GM23248 (cell line): ENCODE measurements at places on chromosomes 11 and 22. TPM values are rescaled to one million over a fixed set of nuclear protein-coding genes. Genes with fewer than 3 reads are reported as not detected.

- H3K36me3 ChIP-seq = peaks cover 38% of the 10 kb centered on the region
- DNase-seq = no peak
- no peaks in the 10 kb centered on the region for H3K27me3 ChIP-seq
- H3K4me1 ChIP-seq = peaks cover 16% of the 10 kb centered on the region
Observed at GRCh38 chr11:62850911-62851806, 11.8 kb upstream of the WDR74 start.

DNA sequence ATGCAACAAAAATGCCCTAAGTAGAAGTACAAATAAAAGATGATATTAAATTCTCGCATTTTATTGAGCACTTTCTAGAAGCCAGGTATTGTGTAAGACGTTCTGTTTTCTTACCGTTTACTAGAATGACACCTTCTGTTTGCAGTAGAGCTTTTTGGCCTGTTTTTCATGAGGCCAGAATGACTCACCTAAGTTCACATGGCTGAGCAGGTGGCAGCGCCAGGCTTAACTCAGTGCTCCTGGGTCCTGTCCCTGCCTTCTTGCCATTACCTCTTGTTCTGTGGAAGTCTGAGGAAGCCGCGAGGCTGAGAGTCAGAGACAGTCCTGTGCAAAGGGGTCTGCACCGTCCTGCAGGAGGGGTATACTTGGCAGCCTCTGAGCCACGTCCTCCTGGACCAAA, 113.8 kb downstream of the ATXN10 start:
- H3K4me1 ChIP-seq = peaks cover 31% of the 10 kb centered on the region
- H3K4me3 ChIP-seq = no peak overlapping the region
- no peaks in the 10 kb centered on the region for H3K27me3 ChIP-seq
- peak; percentile 54 for DNase-seq
- no peaks in the 10 kb centered on the region for H3K36me3 ChIP-seq
- H3K27ac ChIP-seq = peak overlapping the region; percentile 70

DNA sequence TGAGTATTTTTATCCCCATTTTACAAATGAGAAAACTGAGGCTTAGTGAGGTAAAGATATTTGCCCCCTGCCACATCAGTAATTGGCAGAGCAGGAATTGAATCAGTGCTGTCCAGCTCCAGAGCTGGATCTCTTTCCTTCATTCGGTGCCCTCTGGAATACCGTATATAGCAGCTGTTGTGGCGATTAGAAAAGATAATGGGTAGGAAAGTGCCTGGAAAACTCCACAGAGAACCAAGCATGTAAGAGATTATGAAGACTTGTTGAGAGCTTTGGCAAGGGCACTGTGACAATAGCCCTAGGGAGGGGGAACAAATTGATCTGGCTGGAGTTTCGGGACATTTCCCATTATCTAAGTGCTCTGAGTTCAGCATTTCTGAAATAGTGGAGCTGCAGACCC, 82.5 kb upstream of the TEAD1 start:
- H3K4me1 ChIP-seq = peaks cover 13% of the 10 kb centered on the region
- no peak overlapping the region for H3K4me3 ChIP-seq
- H3K27me3 ChIP-seq = no peaks in the 10 kb centered on the region
- H3K27ac ChIP-seq = no peak overlapping the region

- H3K27ac ChIP-seq = no peak overlapping the region
- no peaks in the 10 kb centered on the region for H3K27me3 ChIP-seq
- DNase-seq = no peak
Observed at GRCh38 chr22:49476800-49477400, 350.8 kb downstream of the BRD1 start.

ELF5 gene
- total RNA-seq = not detected in 2 replicates

DGCR6 gene
- total RNA-seq = 0.86 and 7.8 TPM in 2 replicates

HSPB2 gene
- 0.38 and 1.2 TPM in 2 replicates for total RNA-seq

DNA sequence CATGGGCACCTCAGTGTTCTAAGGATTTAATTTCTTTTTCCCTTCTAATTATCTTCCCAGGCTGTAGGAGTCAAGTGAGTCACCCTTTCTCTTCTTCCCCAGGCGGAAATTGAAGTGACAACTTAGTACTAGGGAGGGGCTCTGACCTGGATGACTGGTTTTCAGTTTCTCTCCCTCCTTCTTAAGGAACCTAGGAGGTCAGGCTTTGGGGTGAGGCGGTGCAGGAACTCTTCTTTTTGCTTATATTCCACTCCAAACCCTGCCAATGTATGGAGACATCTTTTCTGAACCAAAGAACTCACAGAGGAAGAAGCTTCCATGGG, 12.6 kb downstream of the ZDHHC5 start:
- peaks cover 24% of the 10 kb centered on the region for H3K36me3 ChIP-seq
- peak overlapping the region; percentile 34; the same call in 1 of the 2 replicates for H3K27ac ChIP-seq
- no peaks in the 10 kb centered on the region for H3K27me3 ChIP-seq

DNA sequence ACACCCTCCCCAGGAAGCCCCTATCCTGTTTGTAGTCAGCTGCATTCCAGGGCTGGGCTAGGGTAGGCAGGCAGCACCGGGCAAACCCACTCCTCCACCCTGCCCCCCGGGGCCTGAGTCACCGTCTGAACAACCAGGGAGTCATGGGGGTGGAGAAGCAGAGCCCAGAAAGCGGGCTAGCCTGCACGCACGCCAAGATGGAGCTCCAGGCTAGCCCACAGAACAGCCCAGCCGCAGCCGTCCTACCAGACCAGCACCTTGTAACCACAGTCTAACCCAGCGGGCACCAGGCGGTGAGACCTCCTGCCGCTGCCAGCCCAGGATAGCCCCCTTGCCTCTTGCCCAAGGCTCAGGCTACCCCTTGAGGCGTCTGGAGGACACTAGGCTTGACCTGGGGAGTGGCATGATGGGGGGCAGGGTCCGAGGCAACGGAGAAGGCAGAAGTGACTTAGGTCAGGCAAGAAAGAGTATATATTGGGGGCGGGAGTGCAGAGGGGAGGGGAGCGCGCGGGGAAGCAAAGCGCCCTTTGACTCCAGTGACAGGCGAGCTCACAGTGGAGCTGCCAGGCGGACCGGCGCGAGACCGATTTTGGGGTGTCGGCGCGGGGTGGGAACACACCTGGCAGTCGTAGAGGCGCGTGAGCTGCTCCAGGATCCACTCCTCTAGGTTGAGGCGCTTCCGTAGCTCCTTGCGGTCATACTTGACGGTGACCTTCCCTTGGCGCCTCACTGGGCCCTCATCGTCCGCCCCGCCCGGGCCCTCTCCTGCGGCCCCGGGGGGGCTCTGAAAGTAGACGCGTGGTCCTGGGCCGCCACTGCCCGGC, 734 bp downstream of the PPP1R14B start:
- H3K36me3 ChIP-seq = no peaks in the 10 kb centered on the region; the same call in 1 of the 2 replicates
- peak; percentile 98 for DNase-seq
- H3K4me3 ChIP-seq = peak overlapping the region; percentile 100
- H3K27me3 ChIP-seq = no peaks in the 10 kb centered on the region
- 0 out of 2 replicates have a peak, but pooled peaks cover 10% of the 10 kb centered on the region for H3K4me1 ChIP-seq

DNA sequence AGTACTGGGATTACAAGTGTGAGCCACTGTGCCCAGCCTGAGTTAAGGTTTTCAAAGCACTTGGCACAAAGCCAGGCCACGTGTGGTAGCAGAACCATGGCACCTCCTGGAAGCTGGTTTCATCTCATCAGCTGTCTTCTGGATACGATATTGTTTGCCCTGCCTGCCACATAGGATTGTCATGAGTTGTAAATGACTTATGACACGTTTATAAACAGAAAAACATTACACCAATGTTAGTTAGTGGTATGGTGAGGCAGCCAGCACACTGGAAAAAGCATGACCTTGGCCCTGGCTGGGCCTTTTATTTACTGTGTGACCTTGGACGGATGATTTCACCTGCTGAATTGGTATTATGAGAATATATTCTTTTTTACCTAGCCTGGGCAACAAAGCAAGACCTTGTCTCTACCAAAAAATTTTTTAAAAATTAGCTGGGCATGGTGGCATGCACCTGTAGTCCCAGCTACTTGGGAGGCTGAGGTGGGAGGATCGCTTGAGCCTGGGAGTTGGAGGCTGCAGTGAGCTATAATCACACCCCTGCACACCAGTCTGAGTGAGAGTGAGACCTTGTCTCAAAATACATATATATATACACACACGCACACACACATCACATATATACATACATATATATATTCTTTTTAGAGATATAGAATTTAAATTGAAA, 24.0 kb upstream of the MYH9 start:
- DNase-seq = no peak
- peaks cover 1% of the 10 kb centered on the region for H3K4me1 ChIP-seq
- no peak overlapping the region for H3K27ac ChIP-seq
- no peaks in the 10 kb centered on the region for H3K36me3 ChIP-seq
- no peaks in the 10 kb centered on the region for H3K27me3 ChIP-seq

GRCh38 chr11:128689591-128689947, 4.3 kb upstream of the FLI1 start:
- H3K4me1 ChIP-seq = peaks cover 11% of the 10 kb centered on the region
- no peak for DNase-seq
- H3K36me3 ChIP-seq = no peaks in the 10 kb centered on the region
- no peak overlapping the region for H3K27ac ChIP-seq
- peaks cover 24% of the 10 kb centered on the region for H3K27me3 ChIP-seq

SPON1 gene
- 2.4 and 3.7 TPM in 2 replicates for total RNA-seq

GRCh38 chr11:12769834-12770345, 95.7 kb downstream of the TEAD1 start:
- H3K27ac ChIP-seq = peak overlapping the region; percentile 71
- peak; percentile 89 for DNase-seq
- H3K27me3 ChIP-seq = no peaks in the 10 kb centered on the region
- peaks cover 10% of the 10 kb centered on the region; the same call in 1 of the 2 replicates for H3K36me3 ChIP-seq

DNA sequence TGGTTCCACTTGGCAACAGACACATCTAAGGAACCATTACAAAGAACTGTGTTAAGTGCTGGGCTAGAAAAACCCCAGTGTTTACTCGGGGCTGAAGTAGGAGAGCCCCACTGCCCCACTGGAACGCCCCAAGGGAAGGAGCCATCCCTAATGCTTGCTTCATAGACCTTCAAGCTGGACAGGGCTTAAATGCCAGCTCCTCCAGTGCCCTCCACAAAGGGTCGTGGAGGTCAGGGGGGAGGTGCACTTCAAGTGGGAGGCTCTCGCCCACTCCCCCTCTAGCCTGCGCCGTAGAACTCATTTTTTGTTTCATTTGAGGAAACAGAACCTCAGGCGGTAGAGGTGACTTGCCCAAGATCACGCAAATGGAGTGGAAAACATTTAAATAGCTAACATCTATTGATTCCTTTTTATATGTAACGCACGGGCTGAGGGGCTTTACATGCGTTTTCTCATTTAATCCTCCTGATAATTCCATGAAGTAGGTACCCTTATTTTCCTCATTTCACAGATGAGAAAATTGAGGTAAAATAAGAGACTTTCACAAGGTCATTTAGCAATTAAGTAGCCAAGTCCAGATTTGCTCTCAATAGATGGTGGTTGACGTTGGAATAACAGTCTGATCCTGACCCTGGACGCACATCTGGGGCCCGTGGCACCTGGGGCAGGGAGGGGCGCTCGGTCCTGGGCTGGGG, 545 bp upstream of the ZDHHC13 start:
- H3K4me3 ChIP-seq = peak overlapping the region; percentile 80
- no peak for DNase-seq
- H3K27me3 ChIP-seq = peaks cover 9% of the 10 kb centered on the region; the same call in 1 of the 2 replicates
- H3K27ac ChIP-seq = no peak overlapping the region

DNA sequence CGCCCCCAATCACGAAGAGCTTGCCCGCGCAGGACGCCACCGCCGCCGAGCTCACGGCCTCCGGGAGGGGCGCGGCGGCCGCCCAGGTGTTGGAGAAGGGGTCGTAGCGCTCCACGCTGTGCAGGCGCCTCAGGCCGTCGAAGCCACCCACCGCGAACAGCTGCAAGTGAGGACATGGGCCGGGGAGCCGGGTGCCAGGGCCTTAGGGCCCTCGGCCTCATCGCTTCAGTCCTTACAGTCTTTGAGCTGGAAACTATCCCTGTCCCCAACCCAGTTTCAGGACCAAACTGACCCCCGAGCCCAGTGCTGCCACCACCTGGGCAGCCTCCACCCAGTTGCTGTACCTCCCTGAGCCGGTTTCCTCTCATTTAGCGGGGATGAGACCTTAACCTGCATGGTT, 7.6 kb downstream of the KLHL35 start:
- 0 out of 2 replicates have a peak, but pooled peaks cover 2% of the 10 kb centered on the region for H3K27me3 ChIP-seq
- peaks cover 7% of the 10 kb centered on the region; the same call in 1 of the 2 replicates for H3K36me3 ChIP-seq
- no peak for DNase-seq
- H3K4me1 ChIP-seq = no peaks in the 10 kb centered on the region
- H3K4me3 ChIP-seq = no peak overlapping the region

GRCh38 chr22:41531715-41532477, 12.4 kb downstream of the POLR3H start:
- no peak for DNase-seq
- H3K27me3 ChIP-seq = no peaks in the 10 kb centered on the region

CRYBA4 gene
- total RNA-seq = not detected in 2 replicates

- H3K4me1 ChIP-seq = no peaks in the 10 kb centered on the region
- no peaks in the 10 kb centered on the region for H3K36me3 ChIP-seq
- H3K4me3 ChIP-seq = no peak overlapping the region
- no peak overlapping the region for H3K27ac ChIP-seq
- no peak for DNase-seq
Observed at GRCh38 chr11:105070306-105070705, 25.2 kb upstream of the CARD16 start.

GRCh38 chr11:129418039-129418438, 42.4 kb downstream of the BARX2 start:
- H3K4me1 ChIP-seq = no peaks in the 10 kb centered on the region
- H3K4me3 ChIP-seq = no peak overlapping the region
- H3K27ac ChIP-seq = no peak overlapping the region

DNA sequence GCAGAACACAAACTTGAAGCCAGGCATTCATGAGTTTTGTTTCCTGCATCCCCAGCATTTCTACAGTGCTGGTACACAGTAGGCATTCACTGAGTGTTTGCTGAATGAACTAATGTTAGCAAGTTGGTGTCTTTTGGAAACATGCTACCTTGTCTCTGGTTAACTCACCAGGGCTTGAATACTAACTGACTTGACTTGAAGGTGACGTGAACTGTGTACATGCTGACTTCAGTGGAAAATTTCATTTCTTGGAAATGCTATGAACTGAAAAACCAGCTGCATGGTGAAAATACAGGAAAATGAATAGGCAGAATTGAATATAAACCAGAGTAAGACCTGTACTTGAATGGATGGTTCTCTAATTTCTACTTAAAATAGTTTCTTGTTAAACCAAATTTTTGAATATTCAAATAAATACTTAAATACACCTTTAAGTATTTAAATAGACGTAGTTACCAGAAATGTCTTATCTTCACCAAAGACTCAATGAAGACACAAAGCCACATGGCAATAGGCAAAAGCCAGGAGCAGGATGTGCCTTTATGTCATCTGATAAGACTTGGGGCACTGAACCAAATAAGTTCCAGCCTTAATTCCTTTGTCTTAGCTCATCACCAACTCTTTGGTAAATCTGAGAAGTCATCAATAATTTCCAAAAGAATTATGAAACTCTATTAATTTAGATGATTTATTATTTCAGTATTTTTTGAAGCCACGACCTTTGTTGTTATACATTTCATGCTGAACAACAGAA, 39.7 kb upstream of the POU2AF2 start:
- no peak overlapping the region for H3K4me3 ChIP-seq
- peaks cover 23% of the 10 kb centered on the region for H3K4me1 ChIP-seq
- H3K27ac ChIP-seq = peak overlapping the region; percentile 64
- DNase-seq = peak; percentile 47

GRCh38 chr11:61731952-61732675, 20.3 kb upstream of the MYRF start:
- no peaks in the 10 kb centered on the region for H3K36me3 ChIP-seq
- H3K27ac ChIP-seq = no peak overlapping the region

NCAM1 gene
- total RNA-seq = 1.8 and 3.8 TPM in 2 replicates
